ENCODE measurements at places on chromosomes 5 and 9. TPM values are rescaled to one million over a fixed set of nuclear protein-coding genes. Genes with fewer than 3 reads are reported as not detected.

Gene TSSK1B
- not detected for total RNA-seq

Gene SHOC1
- 0.02 TPM for total RNA-seq

Gene CYLC2
- total RNA-seq = not detected

Gene SLC24A2
- not detected for total RNA-seq

Gene LIFR
- 11.4 TPM for total RNA-seq

Gene DAB2
- 9.3 TPM for total RNA-seq

Gene SLC6A18
- not detected for total RNA-seq
